ENCODE measurements at places on chromosomes 3 and 15.

- no peak for DNase-seq
Measured at GRCh38 chr3:38987456-38987855, 64.3 kb downstream of the SCN11A start.

- DNase-seq: no peak
Measured at GRCh38 chr15:64146041-64146440, 5.5 kb upstream of the SNX22 start.

- DNase-seq: no peak
Measured at GRCh38 chr15:100100926-100101325, 240.8 kb downstream of the ADAMTS17 start.

DNA sequence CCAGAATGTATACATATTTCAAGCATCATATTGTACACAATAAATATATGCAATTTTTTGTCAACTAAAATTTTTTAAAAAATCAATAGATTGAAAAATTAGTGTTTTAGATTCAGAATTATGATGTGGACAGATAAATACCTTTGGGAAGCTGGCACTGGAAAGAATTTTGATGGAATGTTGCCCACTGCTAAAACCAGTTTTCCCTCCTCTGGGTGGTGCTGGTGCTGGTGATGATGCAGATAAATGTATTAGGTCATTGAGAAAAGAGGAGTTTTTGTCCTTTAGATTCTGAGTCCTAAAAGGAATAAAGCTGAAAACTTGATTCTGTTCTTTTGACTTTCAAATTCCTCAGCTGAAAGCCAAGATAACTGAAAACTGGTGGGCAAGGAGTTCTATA, 56.0 kb upstream of the SUCLG2 start:
- DNase-seq: no peak

GRCh38 chr3:112126511-112126911, 6.5 kb downstream of the GCSAM start:
- DNase-seq: no peak

All from NB4 (cell line).